ENCODE measurements at places on chromosomes 12 and 14.
A peak's percentile ranks its signal among the peaks of the same experiment; 100 is the strongest.

DNA sequence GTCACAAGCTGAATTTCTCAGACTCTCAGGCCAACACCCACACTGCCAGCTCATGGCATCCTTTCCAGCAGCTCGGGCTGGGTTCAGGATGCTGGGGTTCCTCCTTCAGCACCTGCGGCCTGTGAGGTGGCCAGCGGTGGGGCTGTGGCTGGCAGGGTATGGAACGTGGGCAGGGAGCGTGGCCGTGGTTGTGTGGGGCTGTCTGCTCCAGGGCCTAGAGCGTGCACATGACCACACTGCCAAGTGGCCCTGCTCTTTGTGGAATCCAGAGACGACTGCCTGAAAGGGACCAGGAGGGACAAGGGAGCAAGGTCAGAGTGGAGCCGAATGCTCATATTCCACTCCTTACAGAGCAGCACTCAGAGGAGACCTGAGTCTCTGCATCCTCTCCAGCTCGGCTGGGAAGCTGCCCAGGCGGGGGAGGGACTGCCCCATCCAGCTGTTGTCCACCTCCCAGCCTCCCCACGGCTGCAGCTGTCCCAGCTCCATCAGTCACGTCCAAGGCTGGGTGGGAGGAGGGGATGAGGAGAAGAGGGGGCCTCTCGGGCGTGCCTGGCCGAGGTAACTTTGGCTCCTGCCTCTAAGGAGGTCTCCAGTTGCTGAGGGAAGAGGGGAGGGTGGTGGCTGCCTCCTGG, 71.3 kb downstream of the TSPAN9 start:
- DNase-seq = no peak

GRCh38 chr12:100593490-100593889, 20.0 kb downstream of the GAS2L3 start:
- DNase-seq = no peak

- peak; percentile 4 for DNase-seq
Observed at GRCh38 chr12:953776-954175, 4.3 kb upstream of the RAD52 start.

GRCh38 chr14:105446971-105447370, 27.3 kb downstream of the MTA1 start:
- no peak for DNase-seq

DNA sequence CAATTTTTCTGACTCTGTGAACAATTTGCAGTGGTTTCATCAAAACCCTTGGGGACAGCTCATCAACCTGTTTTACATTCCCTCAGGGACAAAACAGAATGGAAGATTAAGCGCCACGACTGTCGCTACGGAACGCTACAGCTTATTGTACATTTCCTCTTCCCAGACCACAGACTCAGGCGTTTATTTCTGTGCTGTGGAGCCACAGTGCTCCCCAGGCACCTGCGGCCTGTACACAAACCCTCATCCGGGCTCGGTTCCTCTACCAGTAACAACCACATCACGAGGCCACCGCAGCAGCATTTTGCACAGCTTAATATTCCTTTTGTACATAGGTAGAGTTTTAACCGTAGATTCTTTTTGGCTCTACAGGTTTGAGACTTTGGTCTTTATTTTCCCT, 397.4 kb upstream of the OR4E1 start:
- DNase-seq = no peak

Measured in skeletal muscle cell (primary cell).